GM10248 (cell line): ENCODE measurements at places on chromosomes 2 and 18.

GRCh38 chr18:67520351-67520921 is 3.9 kb upstream of the DSEL start:
- no peak for DNase-seq

DNA sequence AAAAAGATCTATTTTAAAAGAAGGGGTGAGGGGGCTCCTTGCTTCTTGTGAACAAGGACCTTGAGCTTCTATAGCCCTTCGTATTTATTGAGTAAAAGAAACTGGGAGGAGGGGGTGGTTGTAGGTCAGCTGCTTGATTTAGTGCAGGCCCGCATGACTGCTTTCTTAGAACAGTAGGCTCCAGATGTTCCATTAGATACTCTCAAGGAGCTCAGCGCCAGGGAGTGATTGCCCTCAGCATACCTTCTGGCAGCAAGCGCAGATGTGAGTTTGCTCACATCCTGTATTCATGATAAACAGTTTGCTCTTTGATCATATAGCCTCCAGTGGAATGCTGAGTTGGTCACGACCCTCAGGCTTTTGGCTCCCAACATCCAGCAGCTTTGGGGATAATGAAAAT is 108.9 kb upstream of the XPO1 start:
- no peak for DNase-seq

GRCh38 chr2:20327370-20327769 is 23.3 kb downstream of the PUM2 start:
- no peak for DNase-seq

DNA sequence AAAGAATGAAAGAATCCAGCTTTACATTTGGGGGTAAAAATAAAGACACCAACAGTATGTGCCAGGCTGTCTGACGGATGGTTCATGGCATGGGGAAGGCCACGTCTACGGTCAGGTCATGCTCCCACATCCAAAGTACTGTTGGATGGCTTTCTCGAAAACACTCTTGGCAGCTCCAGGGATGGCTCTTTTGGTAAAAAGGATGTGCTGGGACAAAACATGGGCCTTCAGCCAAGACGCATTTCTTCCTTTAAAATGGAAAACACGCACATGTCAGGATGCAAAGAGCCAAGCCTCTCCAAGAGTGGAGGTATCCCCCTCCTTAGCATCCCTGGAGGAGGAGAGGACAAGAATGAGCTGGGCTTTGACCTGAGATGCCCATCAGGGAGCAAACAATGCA is 376.5 kb upstream of the KLHL29 start:
- no peak for DNase-seq

DNA sequence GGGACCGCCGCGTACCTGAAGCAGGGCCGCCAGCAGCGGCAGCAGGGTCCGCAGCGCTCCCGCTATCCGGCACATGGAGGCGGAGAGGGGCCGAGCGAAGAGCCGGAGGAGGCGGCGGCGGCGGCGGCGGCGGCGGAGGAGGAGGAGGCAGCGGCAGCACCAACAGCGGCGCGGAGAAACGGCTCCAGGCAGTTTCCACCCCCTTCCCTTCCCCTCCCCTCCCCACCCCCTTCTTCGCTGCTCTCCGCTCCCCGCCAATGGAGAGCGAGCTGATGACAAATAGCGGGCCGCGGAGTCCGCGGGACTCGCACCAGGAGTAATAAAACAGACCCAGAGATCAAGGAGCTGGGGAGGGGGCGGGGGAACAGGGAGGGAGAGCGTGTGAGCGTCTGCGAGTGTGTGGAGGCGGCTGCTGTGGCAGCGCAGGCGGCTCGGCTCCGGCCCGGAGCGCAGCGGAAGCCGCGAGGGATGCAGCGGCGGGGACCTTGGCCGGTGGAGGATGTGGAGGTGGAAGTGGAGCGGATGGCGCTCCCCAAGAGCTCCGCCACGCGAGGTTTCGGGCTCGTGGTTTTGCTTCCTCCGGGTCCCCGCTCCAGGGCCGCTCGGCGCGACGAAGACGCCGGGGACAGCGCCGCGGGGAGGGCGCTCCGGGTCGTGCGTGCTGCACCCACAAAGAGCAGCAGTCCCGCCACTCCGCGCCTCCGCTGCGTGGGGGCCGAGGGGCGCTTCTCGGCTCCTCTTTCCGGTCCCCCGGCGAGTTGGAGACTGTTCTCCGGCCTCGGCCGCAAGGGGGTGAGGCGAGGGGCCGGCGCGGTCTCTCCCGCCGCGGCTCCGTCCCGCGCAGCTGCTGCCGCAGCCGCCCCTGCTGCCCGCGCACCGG is at the start of gene CDH2:
Gene CDH2 (minus strand): TSS at position 183 of the 880 bp plus-strand sequence. CDS start 108 bp downstream, at position 75.
- DNase-seq = peak; percentile 26

GRCh38 chr18:57088883-57089282 is 58.0 kb upstream of the BOD1L2 start:
- no peak for DNase-seq

DNA sequence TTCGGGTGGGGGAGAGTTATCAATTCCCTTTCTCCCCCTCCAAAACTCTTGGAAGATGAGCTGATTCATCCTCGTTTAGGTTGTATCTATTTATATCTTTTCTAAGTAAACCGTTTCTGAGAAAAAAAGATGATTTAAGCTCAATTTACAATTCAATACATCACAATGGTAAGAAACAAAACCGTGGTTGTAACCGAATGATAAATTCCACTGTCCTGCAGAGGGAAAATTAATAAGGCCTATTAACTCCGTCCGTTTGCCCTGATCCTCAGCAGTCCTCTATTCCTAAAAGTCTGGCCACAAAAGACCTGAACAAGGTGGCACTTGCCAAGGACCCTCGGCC is 286.2 kb downstream of the TCF4 start:
- DNase-seq = no peak

DNA sequence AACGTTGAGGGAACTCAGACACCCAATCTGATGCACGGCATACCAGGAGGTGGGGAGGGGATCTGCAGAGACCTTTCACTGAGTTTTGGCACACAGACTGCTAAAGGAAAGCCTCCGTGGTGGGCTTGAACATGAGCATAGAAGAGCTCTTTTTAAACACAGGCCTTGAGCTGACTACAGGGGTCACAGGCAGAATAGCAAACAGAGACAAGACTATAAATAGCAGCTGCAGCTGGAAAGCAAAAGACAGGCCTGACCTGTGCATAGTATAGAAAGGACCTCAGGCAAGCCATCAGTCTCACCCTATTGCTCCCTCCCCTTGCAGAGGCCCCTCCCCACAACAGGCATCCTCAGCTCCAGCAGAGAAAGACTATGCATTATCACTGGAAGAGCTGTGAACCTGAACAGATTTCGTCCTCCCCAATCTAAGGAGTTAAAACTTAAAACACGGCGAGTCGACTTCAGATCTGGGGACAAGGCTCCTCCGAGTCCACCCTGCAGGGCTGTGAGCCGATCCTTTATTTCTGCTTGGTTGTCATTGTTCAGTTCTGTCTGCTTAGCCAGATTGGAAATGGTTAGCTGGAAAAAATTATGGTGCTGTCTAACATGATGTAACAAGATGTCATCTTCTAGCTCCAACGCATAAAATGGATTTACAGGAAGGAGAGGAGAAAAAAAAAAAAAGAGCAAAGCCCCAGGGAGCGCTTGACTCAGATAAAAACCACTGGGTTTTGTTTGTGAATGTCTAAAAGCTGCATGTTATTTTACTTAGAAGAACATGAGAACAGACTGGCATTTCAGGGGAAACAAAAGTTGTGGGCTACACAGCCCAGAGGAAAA is 25.2 kb upstream of the LCLAT1 start:
- DNase-seq = no peak

DNA sequence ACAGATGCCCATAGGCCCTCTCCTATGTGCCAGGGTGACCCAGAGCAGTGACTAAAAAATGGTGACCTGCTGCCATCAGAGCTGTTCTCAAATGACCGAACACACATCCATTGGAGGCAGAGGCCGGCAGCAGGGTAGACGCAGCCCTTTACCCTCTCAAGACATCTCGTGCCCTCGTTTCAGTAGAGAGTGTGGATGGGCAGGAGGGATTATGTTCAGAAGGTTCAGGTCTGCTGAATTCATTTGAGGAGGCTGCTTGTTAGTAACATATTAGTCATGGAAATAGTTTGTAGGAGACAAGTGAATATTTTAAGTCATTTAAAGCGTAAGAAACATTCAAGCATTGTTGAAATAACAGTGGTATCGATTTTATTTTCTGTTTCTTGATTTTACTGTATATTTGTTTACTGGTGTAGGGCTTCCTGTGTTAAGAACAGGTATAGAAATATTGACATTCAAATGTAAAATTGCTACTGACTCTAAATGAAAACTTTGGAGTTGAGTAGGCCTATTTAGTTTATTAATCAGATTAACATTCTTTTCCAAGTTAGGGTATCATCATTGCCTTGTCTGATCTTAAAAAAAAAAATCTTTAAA is 82.6 kb downstream of the ZNF532 start:
- DNase-seq = no peak

DNA sequence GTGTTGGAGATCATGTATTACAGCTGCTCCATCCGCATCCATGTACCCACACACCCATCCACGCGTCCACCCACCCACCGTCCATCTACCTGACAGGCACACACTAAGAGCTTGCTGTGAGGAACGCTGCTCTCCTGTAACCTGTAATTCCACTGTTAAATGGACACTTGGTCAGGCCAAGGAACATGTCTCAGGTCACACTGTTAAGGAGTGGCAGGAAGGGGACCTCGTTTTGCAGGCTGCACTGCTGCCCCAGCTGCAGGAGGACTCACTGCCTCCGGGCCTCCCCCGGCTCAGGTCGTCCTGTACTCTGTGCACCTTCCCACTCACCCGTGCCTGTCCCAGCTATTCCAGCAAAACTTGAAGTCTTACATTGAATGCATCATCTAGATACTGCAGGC is 170.5 kb downstream of the EIPR1 start:
- DNase-seq = peak; percentile 7
